Cerebellum (tissue), 4 donors: ENCODE measurements at places on chromosomes 5 and 9.
A peak's percentile ranks its signal among the peaks of the same experiment; 100 is the strongest.

- no peak for DNase-seq
Observed at GRCh38 chr5:53926026-53926425, 365.6 kb downstream of the NDUFS4 start.

DNA sequence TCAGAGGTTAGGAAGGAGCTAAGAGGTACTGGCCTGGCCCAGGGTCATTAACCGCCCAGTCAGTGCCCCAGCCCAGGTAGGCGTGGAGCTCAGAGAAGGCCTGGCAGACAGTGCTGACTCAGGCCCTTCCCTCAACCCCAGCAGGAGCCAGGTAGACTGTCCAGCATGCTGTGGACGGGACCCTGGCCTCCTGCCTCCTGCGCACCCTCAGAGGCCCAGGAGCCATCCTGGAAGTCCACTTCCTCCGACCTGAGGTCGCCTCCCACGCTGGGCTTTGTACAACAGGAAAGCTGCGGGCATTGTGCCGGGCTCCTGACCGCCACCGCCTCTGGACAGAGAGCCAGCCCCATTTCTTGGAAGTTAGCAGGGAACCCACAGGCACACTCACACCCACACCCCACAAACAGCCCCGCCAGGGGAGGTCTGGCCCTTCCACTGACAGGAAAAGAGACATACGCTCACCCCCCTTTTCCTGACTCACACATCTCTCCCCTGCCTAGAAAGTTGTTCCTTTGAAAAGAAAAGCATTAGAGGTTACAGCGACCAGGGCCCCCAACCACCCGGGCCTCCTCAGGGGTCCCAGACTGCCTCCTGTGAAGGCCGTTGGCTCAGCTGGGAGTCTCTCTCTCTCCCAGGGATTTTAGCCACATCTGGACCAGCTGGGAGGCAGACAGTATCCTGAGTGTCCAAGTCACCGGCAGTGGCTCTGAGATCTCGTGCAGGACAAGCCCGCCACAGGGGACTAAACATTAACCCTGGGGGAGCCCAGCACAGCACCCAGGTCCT is 7.7 kb downstream of the RALGDS start:
- no peak for DNase-seq

DNA sequence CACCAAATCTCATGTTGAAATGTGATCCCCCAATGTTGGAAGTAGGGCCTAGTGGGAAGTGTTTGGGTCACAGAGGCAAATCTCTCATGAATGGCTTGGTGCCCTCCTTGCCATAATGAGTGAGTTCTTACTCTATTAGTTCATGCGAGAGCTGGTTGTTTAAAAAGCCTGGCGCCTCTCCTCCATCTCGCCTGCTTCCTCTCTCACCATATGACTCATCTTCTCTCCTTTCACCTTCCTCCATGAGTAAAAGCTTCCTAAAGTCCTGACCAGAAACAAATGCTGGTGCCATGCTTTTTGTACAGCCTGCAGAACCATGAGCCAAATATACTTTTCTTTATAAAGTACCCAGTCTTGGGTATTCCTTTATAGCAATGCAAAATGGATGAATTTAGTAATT is 20.9 kb upstream of the ARHGAP26 start:
- no peak for DNase-seq

GRCh38 chr5:31397926-31398557 is 133.9 kb downstream of the DROSHA start:
- no peak for DNase-seq

- no peak for DNase-seq
Observed at GRCh38 chr9:130837002-130837511, 2.0 kb downstream of the ABL1 start.

GRCh38 chr5:162637481-162637880 is 569.9 kb downstream of the GABRG2 start:
- no peak for DNase-seq

GRCh38 chr5:34895641-34896419 is 19.5 kb downstream of the RAD1 start:
- no peak for DNase-seq

DNA sequence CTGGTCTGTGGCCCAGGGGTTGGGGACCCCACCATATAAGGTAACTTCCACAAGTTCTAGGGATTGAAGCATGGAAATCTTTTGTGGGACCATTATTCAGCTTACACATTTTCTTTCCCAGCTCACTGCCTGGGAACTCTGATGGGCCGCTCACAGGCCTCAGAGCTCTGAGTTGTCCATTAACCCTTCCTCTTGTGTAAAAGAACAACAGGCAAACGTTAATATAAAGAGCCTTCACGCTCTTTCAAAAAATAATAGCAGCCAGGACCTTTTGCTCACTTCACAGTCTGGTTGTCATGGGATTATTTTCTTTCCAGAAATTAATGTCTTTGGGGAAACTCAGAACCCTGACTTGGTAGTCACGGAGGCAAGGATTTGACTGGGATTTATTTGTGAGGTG is 443.3 kb downstream of the AGTPBP1 start:
- no peak for DNase-seq

DNA sequence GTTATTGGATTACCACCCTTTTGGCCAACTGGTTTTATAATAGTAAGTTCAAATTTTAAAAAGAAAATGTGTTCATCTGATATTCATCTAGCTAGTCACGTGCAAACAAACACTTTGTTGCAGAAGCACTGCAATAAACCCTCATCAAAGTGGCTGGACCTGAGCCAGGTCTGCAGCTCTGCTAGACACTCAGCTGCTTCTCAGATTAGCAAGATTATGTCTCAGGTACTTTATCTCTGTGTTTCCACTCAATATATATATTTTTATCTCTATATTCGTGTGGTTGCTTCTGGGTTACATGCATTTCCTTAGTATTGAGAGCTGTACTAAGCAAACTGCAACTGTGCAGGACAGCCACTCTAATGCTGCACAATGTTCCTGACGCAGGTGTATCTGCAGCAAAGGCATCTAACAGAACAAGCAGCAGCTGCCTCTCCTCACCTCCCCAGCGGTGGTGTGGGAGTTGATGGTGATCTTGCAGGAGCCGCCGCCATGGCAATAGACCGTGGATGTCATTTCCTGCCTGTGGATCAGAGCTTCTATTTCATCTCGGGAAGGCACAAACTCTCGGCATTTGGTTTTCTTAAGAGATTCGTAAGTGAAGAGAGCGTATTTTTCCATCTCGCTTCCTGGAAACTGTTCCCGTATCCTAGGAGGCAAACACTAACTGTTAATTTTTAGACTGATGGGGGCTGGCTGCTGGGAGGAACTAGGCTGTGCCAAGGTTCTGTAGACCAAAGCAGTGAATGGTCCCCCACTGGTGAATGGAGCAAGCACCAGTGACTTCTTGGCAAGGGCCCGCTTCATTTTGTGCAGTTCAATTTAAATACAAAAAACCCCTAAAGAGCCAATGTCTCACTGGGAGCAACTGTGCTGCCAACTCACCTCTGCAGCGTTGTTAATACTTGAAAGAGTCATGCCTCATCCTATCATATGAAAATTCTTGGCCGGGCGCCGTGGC is 56.7 kb upstream of the RETREG1 start:
- peak; percentile 22 for DNase-seq

GRCh38 chr5:90881626-90882150 is 323.1 kb downstream of the ADGRV1 start:
- no peak for DNase-seq

- no peak for DNase-seq
Observed at GRCh38 chr9:36793277-36793676, 220.6 kb downstream of the MELK start.

- DNase-seq: no peak
Observed at GRCh38 chr9:108663422-108663821, 192.4 kb downstream of the ACTL7B start.

DNA sequence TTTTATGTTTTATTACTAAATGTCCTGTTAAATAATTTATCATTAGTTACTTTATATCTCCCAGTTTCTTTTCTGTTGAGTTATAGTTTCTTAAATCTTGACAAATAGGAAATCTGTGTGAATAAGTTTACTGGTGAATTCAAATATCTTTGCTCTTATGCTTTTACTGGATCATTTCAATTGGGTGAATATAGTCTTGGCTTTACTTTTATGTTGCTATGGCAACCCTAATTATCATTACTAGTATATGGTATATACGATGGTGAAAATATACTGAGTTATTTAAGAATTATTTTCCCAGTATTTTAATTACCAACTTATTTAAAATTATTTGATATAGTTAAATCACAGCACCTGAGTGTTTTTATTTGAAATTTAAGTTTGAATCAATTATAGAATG is 363.0 kb downstream of the CDH10 start:
- no peak for DNase-seq

DNA sequence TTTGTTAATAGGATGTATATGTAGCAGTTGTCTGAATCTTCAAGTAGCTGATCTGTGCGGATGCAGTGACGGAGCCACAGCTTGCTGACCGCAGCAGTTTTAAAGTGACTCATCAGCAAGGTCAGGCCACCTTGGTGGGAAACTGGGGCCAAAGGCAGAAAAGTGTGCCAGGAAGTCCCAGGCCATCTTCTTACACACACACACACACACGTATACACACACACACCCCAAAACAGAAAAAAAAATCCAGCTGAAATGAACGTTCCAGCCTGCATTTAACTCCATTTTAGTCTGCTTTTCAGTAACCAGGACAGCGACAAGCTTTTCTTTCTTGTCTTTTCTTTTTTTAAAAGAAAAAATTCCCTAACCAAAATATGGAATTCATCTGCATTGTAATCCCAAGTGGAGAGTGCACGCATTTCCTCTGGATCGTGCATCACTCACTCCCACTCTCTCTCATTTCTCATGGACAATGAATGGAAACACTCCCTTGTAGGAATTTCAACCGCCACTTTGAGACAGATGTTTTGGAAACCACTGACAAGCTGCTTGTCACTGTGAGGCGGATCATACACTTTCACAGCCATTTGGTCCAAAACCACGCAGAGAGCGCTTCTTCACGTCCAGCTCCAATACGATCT is 103.9 kb downstream of the LHFPL2 start:
- no peak for DNase-seq

DNA sequence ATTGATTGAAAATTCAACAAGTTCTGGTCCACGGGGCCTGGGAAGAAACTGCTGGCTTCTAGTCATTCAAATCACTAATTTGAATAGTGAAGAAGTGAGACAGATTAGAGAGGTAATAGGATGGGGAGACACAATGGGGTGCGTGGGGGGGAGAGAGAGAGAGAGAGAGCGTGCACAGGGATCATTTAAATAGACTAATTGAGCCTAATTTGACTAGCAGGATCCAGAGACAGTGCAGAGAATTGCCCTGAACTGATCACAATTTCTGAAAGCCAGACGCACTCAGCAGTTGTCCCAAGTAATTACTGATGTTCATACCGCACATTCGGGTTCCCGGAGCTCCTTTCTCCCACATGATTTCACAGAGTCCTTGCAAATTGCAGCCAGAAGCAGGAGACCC is 50.3 kb upstream of the C5orf58 start:
- DNase-seq: no peak

GRCh38 chr5:154189256-154189818 is 1.2 kb upstream of the GALNT10 start:
- peak; percentile 10 for DNase-seq

- no peak for DNase-seq
Observed at GRCh38 chr9:76379494-76379893, 14.7 kb downstream of the RFK start.

DNA sequence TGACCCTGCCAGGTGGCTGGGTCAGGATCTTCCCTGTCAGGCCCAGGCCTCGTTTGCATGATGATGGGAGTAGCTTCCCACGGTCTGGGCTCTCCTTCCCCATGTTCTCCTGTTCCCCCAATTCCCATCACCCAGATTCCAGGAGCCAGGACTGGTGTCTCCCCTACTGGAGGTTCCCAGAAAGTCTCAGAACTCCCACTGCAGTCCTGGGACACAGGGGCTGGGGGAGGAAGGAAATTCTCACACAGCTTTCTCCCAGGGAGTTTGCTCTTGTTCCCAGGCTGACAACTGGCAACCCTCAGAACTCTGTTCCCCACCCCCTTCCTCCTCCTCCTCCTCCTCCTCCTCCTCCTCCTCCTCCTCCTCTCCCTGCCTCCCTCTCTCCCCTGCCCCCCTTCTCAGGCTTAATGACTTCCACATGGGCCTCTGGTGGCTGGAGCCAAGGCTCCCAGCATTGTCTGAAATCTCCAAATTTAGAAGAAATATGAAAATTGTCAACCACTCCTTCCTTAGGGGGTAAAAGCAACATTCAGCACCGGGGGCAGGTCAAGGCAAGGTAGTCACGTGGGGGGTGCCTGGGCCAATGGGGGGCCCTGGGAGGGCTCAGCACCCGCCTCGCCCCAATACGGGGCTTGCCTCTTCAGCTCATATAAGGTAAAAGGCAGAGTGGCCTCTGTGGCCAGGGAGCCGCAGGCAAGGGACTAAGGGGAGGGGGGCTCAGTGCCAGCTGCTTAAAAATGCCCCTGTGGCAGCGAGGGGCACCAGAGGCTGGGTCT is 27.3 kb upstream of the IL17B start:
- no peak for DNase-seq

- DNase-seq: no peak
Observed at GRCh38 chr9:100890321-100890720, 138.2 kb upstream of the PLPPR1 start.

DNA sequence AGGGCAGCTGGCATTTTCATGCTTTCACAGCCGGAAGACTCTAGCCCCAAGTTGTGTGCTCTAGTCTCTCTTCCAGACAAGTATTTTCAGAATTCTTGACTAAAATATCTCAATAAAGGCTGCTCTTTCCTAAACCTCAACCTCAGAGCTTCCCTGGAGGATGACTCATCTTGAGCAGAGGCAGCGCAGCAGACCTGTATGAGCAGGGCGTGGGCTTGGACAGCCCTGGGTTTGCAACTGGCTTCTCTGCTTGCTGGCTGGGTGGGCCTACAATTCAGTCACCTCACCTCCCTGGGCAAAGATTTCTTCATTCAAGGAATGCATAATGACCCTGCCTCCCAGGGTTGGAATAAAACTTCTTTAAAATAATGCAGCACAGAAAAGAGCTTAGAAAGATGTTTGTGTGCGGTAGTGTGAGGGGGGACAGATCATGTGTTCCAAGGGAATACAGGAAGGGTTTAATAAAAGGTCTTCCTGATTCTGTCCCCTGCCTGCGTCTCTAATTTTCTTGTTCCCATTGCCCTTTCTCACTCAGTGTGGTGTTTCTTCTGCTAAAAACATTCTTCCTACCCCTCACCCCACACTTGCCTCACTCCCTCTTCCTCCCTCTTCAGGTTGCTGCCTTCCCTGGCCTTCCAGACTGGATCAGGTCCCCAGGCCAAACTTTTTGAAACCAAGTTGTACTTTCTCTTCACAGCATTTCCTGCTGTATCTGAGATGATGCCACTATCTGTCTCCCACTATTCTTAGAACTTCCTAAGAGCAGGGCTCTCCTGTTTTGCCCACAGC is 39.4 kb upstream of the MAP1B start:
- no peak for DNase-seq

DNA sequence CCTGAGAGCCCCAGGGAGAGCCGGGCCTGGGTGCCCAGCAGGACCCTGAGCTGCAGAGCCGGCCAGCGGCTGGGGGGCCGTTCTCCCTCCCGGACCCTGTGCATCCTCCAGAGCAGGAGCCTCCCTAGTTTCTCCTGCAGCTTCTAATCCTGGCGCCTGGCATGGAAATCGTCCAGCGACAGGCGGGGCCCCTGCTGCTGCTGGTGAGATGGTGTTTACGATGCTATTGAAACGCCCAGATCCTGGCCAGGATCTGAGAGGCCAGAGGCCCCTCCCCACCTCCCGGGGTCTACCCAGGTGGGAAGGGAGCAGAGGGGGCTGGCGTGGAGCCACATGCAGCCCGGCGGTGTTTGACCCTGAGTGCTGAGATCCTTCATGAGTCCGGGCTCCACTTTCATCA is 38.2 kb upstream of the CEP72 start:
- DNase-seq: no peak

- DNase-seq: no peak
Observed at GRCh38 chr5:159741829-159742322, 174.4 kb upstream of the ADRA1B start.

- DNase-seq: no peak
Observed at GRCh38 chr5:74542482-74542881, 98.0 kb downstream of the ENC1 start.

GRCh38 chr5:122442938-122443337 is 130.9 kb downstream of the SNCAIP start:
- DNase-seq: no peak
